ENCODE measurements at places on chromosomes 16 and 17.
A peak's percentile ranks its signal among the peaks of the same experiment; 100 is the strongest.

DNA sequence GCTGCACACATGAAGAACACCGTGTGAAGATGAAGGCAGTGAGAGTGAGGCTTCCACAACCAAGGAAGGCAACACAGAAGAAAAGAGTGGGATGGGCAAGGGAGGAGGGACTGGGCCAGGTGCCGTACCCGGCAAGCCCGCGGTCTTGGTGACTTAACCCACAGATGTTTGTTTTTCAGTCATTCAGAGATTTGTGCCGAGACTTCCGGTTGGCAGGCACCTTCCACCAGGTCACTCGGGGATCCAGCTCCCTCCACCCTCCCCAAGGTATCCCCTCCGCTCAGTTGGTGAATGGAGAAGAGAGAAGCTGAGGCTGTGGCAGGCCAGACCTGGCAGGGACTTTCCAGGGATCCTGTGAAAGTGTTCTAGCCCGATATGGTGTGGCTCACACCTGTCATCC lies 4.9 kb upstream of the KREMEN2 start:
- no peak for DNase-seq

DNA sequence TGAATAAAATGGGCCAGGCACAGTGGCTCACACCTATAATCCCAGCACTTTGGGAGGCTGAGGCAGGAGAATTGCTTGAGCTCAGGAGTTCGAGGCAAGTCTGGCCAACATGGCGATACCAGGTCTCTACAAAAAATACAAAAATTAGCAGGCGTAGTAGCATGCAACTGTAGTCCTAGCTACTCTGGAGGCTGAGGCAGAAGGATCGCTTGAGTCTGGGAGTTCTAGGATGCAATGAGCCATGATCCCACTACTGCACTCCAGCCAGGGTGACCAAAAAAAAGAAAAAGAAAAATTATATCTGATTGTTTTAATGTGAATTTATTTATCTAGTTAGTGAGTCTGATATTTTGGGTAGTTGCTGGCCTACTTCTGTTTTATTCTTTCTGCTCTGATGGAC lies 7.0 kb downstream of the IL34 start:
- DNase-seq = no peak

DNA sequence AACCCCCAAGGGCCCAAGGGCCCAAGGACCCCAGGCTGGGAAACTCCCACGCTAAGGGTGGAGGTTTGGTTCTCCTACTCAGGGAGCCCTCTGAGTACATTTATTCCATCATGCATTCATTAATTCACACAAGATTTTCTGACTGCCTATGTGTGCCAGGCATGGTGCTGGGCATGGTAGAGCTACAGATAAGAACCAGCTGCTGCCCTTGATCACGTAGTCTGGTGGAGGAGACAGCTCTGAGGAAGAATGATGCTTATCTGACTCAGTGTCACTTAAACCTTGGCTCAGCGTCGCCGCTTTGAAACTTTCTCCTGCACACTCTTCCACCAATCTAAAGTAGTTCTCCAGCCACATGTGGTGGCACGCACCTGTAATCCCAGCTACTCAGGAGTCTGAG lies 3.6 kb upstream of the ARL4D start:
- no peak for DNase-seq

GRCh38 chr17:19756546-19756945 lies 8.4 kb upstream of the ALDH3A1 start:
- DNase-seq = no peak

GRCh38 chr17:11953924-11954323 lies 43.4 kb downstream of the ZNF18 start:
- no peak for DNase-seq

GRCh38 chr16:81940781-81941560 lies 70.3 kb downstream of the SDR42E1 start:
- DNase-seq = no peak

- no peak for DNase-seq
Measured at GRCh38 chr17:63641692-63642448, 19.7 kb downstream of the MAP3K3 start.

DNA sequence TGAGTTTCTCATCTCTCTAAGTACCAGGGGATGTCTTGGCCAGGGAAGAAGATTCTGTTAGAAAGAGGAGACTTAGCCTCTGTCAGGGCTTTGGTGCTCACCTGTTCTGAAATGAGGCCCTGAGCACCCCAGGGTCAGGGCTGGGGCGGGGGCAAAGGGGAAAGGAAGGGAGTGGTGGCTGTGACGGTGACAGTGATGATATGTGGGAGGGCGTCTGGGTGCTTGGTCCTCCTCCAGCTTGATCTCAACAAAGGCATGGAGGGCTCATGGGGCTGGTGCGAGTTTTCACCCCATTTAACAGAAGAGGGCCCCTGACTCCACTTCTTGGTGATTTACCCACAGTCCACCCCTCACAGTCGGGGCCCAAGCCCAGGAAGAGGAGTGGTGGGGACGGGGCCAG lies 15.1 kb downstream of the SOX8 start:
- no peak for DNase-seq

GRCh38 chr17:14460516-14461226 lies 159.8 kb downstream of the HS3ST3B1 start:
- no peak for DNase-seq

GRCh38 chr17:69608141-69608540 lies 193.6 kb downstream of the MAP2K6 start:
- no peak for DNase-seq

DNA sequence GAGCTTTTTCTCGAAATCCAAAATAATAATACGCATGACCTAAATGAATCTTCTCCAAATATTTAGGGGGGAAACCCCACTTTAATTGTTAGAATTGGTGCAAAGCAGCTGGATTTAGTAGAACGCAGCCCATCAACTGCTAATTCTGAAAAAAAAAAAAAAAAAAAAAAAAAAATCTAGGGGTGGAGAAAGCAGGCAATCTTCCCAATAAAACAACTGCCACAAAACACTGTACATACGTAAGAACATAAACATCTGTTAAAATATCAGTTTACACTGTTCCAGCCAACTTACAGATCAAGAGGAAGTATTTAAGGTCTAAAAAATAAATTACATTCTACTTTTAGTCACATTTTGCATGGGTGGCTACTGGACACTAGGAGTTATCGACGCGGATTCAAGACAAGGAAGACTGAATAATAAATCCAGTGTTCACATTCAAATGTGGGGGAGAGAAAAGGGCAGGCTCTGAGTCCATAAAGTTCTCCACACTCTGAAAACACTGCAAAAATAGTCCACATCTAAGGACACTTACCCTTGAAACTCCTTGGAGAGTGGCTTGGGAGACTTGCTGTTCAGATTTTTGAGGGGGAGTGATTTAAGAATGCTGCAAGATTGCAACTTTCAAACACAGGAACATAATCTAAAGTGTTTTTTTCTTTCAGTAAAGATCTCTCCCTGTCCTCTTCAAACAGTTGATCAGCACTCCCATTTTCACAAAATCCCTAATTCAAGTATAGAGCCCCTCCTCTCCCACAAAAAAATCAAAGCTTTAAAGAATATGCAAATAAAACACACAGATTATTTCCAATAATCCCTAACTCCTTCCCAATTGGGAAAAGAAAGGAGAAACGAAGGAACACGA lies 1.3 kb downstream of the APPBP2 start:
- no peak for DNase-seq

- DNase-seq = no peak
Measured at GRCh38 chr16:1968146-1968953, 1.7 kb downstream of the RNF151 start.

DNA sequence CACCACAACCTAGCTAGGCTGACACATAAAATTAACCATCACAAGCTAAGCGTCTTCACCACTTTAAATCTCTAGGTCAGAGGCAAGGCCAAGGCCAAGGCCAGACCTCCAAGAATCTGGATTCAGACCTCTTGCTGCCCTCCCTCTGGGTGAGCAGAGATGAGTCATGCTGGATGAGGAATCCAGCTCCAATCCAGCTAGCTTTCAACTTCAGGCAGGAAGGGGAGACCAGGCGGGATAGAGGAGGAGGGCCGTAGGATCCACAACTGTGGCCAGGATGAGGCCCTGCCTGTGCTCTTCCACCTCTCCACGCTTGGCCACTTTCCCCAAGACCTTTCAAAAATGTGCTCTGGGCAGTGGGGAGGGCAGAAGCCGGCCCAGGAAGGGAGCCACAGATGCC lies 14.7 kb downstream of the LRRC75A start:
- DNase-seq = no peak

- DNase-seq = peak; percentile 28
Measured at GRCh38 chr17:3977387-3977786, 13.2 kb upstream of the ATP2A3 start.

- DNase-seq = peak; percentile 61
Measured at GRCh38 chr17:45341533-45342158, 24.8 kb upstream of the MAP3K14 start.

DNA sequence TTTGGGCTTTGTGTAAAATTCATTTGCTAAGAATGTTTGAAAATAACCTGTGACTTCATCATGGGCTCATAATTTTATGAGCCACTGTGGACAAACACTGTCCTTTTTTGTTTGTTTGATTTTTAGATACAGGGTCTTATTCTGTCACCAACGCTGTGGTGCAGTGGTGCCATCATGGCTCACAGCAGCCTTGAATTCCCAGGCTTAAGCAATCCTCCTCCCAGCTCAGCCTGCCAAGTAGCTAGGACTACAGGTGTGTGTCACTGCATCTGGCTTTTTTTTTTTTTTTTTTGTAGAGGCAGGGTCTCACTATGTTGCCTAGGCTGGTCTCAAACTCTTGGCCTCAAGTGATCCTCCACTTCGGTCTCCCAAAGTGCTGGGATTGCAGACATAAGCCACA lies 8.3 kb downstream of the TEX2 start:
- no peak for DNase-seq

DNA sequence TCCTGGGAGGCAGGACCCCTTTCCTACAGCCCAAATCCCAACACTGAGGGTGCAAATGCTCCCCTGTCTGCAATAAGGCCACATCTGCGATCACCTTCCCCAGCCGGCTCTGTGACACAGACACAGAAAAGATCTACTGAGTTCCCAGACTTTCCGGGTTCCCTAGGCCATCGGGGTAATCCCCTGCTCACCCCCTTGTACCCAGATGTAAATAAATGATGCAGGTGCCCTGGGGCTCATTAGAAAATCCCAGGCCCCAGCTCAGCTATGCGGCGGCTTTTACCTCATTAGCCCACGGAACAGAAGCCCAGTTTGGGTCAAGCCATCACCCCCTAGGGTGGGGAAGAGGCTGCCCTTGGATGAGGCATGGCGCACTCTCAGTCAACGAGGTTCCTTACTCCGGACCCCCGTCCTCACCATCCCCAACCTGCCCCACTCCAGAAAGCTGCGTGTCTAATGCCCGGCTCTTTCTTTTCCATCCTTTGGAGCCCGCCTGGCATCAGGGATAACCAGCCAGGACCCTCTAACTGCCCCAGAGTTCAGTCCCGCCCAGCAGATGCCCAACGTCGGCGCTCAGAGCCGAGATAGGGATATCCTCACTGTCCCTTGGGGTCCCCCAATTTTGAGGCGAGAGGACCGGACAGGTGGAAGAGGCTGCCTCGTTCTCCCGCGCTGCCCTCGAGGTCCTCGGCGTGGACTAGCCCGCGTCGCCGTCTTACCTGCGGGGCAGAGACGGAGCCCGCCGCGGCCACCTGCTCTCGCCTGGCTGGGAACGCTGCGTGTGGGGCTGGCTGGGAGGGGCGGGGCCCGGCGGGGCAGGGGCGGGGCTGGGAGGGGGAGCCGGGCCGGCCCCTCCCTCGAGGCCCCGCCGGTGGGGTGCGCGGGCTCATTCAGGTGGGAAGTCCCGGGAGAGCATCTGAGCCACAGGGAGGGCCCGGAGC lies at the start of gene ZNF385C:
TSS of gene ZNF385C (minus strand) at position 783 of the 941 bp plus-strand sequence. CDS start 35,417 bp downstream, outside the sequence.
- no peak for DNase-seq

GRCh38 chr17:16036261-16036660 lies 36.6 kb downstream of the TTC19 start:
- DNase-seq = no peak

DNA sequence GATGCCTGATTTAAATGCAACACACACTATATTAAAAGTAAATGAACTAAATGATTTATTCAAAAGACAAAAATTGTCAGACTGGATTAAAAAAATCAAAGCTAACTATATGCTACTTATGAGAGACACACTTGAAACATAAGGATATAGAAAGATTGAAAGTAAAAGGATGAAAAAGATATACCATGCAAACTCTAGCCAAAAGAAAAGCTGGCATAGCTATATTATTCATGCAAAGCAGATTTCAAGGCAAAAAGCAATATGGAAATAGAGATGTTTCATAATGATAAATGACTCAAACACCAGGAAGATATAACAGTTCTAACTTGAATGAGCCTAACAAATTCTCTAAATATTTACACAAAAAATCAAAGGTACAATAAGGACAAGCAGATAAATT lies 149.2 kb downstream of the MYO1D start:
- DNase-seq = no peak

GRCh38 chr17:28684963-28685362 lies 23.0 kb downstream of the SUPT6H start:
- DNase-seq = no peak

GRCh38 chr16:52721331-52721730 lies 174.4 kb upstream of the TOX3 start:
- DNase-seq = no peak

GRCh38 chr16:693766-694165 lies 3.6 kb upstream of the WDR24 start:
- DNase-seq = no peak
